ENCODE measurements at places on chromosomes 1 and 21. TPM values are rescaled to one million over a fixed set of nuclear protein-coding genes. Genes with fewer than 3 reads are reported as not detected.

GRCh38 chr1:44581205-44581604 lies 93.1 kb downstream of the TMEM53 start:
- no peak for DNase-seq

DNA sequence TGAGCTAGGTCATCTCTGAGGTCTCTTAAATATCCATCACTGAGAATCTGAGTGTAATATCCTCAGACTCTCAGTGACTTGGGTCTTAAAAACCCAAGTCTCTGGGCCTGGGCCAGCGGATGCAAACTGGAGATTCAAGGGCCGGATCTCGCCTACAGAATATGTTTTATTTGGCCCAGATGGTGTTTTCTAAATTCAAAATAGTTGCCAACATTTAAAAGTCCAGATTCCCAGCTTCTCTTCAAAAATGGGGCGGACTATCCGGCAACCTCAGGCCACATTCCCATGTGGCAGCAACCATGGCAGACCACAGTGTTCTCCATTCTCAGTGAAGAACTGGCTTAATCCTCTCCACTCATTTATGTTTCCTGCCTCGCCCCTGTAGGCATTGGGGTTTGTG lies 12.7 kb upstream of the HEYL start:
- DNase-seq, result no peak

GRCh38 chr1:112308716-112309115 lies 87.3 kb upstream of the CTTNBP2NL start:
- no peak for DNase-seq

GRCh38 chr1:175591083-175591743 lies 152.2 kb downstream of the TNR start:
- DNase-seq, result no peak

DNA sequence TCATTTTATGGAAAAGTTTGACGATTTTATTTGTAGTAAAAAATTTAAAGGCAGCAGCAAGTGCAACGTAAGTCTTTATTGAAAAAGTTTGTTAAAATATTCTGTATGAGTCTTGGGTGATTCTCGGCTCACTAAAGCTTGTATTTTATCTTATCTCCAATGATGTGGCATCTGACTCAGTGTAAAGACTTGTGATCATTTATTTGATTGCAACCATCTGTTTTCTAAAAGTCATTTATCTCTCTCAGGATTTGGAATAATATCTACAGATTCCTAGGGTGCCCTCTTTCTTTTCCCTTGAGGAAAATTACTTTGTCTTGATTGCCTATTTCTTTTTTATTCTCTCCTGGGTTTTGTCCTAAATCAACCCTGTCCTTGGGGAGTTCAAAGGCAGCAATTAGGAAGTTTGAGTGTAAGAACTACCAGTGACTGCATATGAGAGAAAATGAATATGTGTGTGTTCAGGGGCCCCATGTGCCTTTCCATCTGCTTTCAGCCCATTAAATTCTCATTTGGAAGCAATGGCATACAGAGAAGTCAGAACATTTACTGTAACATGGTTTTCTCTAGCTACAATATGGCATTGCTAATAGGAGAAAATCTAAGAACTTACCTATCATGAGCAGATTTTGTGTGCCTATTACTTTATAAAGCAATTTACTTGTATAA lies 575.0 kb upstream of the CHRM3 start:
- peak; percentile 53 for DNase-seq

DNA sequence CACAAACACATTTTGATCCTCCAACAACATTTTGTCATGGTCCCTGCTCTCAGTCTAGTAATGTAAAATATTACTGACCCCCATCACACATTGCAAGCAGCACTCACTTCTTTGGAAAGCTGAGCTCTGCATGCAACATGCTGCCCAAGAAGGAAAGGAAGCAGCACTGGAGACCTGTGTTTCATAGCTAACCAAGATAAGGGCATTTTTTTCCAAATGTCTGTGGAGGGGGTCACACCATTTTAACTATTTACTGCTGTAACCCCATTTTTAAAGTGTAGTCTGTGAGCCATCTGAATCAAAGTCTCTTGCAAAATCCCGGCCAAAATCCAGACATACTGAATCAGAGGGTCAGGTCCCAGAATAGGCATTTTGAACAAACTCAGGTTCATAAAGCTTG lies 4.5 kb upstream of the RASSF5 start:
- DNase-seq, result no peak

- no peak for DNase-seq
Measured at GRCh38 chr21:32957545-32957944, 68.2 kb upstream of the OLIG2 start.

- no peak for DNase-seq
Measured at GRCh38 chr1:10502206-10502605, 27.5 kb downstream of the PEX14 start.

DNA sequence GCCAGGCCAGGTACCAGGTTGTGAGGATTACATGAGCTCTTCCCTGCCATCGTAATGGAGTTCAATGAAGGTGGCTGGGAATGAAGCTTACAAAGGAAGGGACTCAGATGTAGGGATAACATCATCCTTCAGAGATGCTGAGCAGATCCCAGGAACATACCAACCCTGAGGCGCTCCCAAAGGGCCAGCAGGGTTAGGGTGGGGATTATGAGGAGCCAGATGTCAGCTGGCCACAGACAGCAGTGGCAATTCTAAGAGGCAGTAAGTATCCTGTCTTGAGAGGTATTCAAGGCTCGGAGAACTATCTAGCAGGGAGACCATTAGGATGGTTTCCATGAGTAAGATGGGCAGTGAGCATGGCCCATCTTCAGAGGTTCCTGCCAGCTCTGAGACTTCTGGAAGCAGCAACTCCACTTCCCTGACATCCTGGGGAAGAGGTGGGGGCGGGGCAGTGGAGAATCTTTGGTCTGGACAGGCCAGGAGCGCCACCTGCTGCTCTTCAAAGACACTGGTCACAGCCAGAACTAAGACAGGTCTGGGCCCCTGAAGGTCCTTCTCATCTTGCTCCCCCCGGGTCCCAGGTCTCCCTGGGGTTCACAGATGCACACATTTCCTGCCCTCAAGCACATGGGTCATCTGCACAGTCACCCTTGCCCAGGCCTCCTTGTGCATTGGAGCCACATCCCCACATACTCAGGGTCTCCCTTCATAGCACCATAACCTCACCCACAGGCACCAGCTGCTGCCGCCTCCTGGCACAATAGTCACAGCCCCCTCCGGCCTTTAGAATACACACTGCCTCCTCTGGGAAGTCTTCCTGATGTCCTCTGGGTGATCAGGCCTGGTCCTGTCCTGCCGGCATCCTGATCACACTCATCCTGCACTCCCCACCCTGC lies 2.7 kb upstream of the SDC3 start:
- peak; percentile 83 for DNase-seq

DNA sequence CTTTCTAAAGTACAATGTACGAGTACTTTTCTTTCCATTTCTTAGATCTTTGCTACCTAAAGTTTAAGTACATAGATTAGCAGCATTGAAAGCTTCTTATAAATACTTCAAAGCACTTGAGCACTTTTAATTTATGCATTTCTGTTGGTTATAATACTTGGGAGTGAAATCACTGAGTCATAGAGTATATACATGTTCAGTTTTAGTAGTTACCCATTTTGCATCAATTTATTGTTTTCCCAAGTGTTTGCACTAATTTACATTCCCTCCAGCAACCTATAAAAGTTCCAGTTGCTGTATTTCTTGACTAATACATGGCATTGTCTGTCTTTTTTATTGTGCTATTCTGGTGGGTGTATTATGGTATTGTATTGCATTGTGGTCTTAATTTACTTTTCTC lies 20.3 kb downstream of the PRKAA2 start:
- no peak for DNase-seq

- DNase-seq, result no peak
Measured at GRCh38 chr1:228765168-228765946, 30.1 kb downstream of the RHOU start.

- DNase-seq, result peak; percentile 78
Measured at GRCh38 chr1:192506741-192507155, 68.8 kb upstream of the RGS1 start.

GRCh38 chr1:78153092-78153736 lies 107.4 kb downstream of the GIPC2 start:
- DNase-seq, result no peak

DNA sequence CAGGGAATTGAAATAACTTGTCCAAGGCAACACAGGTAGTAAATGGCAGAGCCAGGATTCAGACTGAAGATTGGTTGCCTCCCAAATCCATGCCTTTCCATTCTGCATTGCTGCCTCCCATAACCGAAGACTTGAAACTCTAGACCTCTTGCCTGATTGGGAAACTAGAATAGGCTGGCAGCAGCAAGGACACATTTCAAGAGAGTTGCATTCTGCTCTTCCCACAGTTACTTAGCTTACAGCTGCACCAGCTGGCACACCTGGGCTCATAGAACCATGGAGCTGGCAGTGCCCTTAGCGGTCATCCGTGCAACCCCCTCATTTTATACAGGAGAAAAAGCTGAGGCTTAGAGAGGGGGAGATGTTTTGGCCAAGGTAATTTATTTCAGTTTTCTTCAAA lies 8.0 kb downstream of the TRNAU1AP start:
- no peak for DNase-seq

GRCh38 chr21:45104560-45104959 lies 30.2 kb downstream of the ADARB1 start:
- peak; percentile 40 for DNase-seq

- DNase-seq, result peak; percentile 45
Measured at GRCh38 chr1:231885209-231885854, 258.7 kb downstream of the DISC1 start.

DNA sequence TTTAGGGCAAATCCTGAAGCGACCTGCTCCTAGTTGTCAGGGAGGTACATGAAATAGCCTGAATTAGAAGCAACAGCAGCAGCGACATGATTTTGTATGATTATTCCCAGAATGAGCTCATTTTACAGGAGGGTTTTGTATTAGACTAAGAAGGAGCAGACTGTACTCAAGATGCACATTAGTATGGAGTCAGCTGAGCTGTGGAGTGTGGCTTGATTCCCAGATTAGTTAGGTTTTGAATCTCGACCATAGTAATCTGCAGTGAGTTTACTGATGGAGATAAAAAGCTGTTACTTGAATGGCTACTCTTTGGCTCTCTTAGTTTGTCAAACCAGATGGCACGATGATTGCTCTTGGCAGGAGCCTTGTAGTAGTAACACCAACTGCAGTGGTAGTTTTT lies 143.1 kb downstream of the PHTF1 start:
- no peak for DNase-seq

- no peak for DNase-seq
Measured at GRCh38 chr1:53349369-53349835, 21.5 kb upstream of the LRP8 start.

Gene LRRC38
- total RNA-seq, result not detected

Gene LRRN2
- not detected for total RNA-seq

Gene RPE65
- total RNA-seq, result not detected

Gene TNFRSF18
- total RNA-seq, result not detected

Gene LCE6A
- not detected for total RNA-seq

Gene ANGPTL1
- 1.7 TPM for total RNA-seq

Gene ABCA4
- total RNA-seq, result 0.10 TPM

Gene NT5C1A
- not detected for total RNA-seq

Data from RPMI7951 (cell line).